ENCODE measurements at places on chromosomes 13 and 19.
A peak's percentile ranks its signal among the peaks of the same experiment; 100 is the strongest.

- DNase-seq, result peak; percentile 80
Measured at GRCh38 chr19:8578642-8579265, 1.5 kb upstream of the MYO1F start.

GRCh38 chr19:13165162-13165997 is 15.2 kb downstream of the IER2 start:
- DNase-seq, result no peak

GRCh38 chr19:39449116-39449797 is 3.9 kb downstream of the SUPT5H start:
- DNase-seq, result no peak

- DNase-seq, result no peak
Measured at GRCh38 chr13:33787051-33787591, 30.8 kb upstream of the RFC3 start.

DNA sequence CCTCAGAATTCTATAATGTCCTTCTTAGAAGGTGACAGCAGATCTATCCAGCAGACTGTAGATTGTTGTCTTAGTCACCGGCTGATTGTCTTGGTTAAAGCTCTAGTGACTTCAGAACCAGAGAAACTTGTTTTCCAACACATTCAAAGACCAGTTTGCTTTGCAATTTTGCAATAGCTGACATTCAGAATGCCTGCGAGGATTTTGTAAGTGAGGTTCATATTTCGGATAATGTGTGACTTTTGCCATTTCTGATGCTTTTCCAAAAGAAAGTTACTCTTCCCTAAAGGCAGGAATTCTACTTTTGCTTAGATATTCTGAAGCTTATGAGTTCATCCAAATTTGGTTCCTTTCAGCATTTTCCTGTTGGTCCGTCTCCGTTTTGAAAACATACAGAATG is 13.2 kb downstream of the SPINT2 start:
- DNase-seq, result no peak

DNA sequence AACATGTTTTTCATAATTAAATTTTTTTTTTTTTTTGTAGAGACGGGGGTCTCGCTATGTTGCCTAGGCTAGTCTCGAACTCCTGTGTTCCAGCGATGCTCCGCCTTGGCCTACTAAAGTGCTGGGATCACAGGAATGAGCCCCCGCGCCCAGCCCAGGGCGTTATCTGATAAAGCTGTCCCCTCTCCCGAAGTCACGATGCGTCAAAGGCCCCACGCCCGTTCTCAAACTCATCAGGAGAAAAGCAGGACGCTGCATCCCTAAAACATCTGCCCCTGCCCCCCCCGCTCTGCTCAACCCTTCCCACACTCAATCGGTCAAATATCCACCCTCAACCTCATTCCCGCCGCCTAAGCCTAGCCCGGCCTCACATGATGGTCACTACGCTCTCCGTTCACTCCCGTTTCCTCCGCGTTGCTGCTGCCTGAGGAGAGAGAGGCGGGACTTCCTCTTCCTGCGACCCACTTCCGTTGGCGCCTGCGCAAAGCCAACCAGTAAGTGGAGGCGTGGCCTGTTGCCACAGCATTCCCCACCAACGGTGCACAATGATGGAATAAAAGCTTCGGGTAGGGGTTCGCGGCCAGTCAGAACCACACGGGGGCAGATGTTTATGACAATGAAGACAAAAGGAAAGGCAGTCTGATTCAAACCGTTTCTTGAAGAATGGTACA is at the start of gene SNRPD2:
TSS of gene SNRPD2 (minus strand) at position 438 of the 671 bp plus-strand sequence. CDS start at position 373, 65 bp downstream.
- peak; percentile 88 for DNase-seq

DNA sequence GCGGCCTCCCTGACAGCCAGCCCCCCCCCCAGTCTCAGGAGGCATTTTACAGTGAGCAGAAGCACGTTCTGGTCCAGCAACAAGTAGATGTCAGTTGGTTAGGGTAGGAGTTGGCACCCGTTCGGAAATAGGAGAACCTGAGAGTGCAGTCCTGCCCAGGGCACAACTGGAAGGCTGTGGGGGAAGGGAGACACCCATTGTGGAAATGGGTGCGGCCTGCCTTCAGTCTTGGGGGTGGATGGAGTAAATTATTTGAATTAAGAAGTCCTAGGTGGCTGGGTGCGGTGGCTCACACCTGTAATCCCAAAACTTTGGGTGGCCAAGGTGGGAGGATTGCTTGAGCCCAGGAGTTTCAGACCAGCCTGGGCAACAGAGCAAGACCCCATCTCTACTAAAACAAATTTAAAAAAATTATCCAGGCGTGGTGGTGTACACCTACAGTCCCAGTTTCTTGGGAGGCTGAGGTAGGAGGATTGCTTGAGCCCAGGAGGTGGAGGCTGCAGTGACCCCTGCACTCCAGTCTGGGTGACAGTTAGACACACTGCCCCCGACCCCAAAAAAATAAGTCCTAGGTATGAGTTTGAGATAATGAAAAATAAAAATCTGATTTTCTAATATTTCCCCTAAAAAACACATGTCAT is 1.2 kb downstream of the CIRBP start:
- DNase-seq, result no peak

DNA sequence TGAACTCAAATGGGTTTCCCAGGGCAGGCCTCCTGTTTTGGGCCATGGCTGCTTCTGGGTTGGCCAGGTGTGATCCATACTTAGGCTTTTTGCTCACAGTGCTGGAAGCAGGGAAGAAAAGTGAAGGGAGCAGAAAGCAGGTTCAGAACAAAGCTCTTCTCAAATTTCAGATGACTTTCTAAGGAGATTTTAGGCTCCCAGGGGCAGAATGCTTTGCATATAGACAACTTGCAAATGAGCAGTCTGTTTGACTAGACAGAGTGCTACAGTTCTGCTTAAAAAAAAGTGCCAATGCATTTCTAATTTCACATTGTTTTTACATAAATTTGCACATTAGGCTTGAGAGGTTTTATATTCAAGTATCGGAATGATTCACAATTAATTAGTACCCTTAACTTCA is 2.6 kb upstream of the SLC10A2 start:
- no peak for DNase-seq

- no peak for DNase-seq
Measured at GRCh38 chr13:20499986-20500385, 25.7 kb downstream of the CRYL1 start.

DNA sequence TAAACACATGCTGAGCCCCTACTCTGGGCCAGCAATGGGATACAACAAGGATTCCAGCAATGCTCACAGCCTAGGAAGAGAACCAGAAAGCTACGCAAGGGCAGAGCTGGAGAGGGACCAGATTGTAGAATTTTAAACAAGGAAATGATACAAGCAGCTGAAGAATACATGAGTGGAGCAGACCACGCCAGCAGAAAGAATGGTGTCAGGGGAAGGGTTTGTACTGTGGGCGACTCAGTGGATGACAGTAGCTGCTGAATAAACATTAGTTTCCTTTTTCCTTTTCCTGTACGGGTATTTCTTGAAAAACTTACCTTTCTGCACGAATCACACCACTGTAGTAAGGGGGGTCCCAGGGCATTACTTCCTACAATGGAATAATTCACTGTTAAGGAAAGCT is 30.7 kb downstream of the MIPEP start:
- DNase-seq, result no peak

DNA sequence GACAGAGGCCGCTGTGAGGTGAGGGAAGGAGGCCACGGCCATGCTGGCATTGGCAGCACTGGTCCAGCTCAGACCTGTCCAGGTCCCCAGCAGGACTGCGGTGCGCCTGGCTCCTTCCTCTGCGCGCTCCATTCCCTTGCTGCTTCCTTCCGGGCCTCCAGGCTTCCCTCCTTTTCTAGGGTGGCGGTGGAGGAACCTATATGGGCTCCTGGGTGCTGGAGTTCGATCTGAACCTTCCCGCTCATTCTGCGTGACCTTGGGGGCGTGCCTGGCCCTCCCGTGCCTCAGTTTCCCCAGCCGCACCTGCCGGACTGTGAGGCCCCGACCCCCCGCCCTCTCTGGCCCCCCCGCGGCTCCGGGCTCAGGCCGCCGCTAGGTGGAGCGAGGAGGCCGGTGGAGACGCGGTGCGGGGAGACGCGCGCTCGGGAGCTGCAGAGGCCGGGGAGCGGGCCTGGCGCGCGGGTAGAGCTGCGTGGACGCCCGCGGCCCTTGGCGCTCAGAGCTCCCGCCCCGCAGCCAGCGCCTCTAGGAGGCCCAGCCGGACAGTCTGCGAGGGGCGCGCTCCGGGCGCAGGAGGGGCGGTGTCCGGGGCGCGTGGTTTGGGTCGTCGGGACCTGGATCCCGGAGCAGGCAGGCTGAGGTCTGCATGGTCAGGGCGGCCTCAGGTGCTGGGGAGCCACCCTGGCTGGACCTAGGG is 29.9 kb downstream of the EFNA2 start:
- no peak for DNase-seq

GRCh38 chr19:41096353-41096752 is 8.1 kb downstream of the CYP2A13 start:
- no peak for DNase-seq

GRCh38 chr19:12899891-12900518 is 9.0 kb downstream of the GCDH start:
- no peak for DNase-seq

DNA sequence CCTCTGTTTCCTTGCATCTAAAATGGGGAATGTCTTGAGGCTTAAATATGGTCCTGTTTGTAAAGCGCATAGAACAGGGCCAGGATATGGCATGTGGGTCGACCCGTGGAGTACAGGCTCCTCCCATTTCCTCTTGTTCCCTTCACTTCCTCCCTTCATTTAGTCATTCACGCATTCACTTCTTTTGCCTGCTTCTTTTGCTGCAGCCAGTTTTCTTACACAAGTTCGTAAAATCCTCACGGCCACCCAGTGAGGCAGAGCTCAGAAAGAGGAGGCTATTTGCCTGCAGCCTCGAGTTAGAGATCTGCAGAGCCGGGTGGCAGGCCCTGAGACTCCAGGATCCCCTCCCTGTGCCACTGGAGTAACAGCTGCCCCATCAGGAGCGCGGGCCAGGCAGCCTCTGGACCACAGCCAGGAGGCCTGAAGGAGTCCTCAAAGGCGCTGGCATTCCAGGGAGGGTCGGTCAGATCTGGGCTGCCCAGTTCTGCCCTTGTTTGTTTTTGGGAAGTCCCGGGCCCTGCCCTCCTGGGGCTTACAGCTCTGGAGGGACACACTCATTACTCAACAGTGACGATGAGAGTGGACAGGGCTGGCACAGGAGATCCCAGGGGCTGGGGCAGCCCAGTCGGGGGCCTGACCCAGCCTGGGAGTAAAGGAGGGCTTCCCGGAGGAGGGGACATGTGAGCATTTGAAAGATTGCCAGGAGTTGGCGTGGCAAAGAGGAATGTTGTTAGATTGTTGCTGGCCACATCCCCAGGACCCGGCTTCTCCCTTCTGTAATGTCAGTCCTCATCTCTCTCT is 4.6 kb downstream of the PPP5C start:
- DNase-seq, result no peak
